ENCODE measurements at places on chromosomes 13 and 19. TPM values are rescaled to one million over a fixed set of nuclear protein-coding genes. Genes with fewer than 3 reads are reported as not detected.

The NLRP7 gene
- not detected for total RNA-seq

The WDR87 gene
- total RNA-seq = not detected

DNA sequence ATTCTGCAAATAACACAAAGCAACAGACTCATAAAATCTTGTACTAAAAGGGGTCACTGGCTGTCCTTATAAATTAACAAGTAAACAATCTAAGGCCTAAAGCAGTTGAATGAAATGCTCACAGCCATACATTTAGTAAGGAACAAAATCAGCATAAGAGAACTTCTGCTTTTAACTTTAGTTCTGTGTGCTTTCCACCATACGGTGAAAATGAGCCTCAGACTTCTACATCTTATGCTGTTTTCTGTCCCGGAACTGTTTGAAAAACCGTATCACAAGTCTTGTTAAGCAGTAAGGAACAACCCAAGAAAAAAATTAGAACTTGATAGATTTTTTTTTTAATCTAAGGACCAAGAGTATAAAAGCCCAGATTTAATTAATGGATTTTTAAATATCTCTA, 549.1 kb upstream of the MIR17HG start:
- no peaks in the 10 kb centered on the region for H3K4me1 ChIP-seq
- no peak overlapping the region for H3K27ac ChIP-seq
- no peaks in the 10 kb centered on the region for H3K27me3 ChIP-seq
- no peak overlapping the region for H3K4me3 ChIP-seq
- DNase-seq = no peak
- no peaks in the 10 kb centered on the region for H3K36me3 ChIP-seq

GRCh38 chr19:15779756-15780476, 7.5 kb upstream of the OR10H5 start:
- H3K4me3 ChIP-seq = no peak overlapping the region
- H3K27ac ChIP-seq = no peak overlapping the region
- H3K4me1 ChIP-seq = no peaks in the 10 kb centered on the region
- no peak for DNase-seq

Measured in activated naive CD8-positive, alpha-beta T cell treated with anti-CD3 and anti-CD28 coated beads, Interleukin-2, amount 10 ng/mL, durations not matched to agents 7 days and 5 days (primary cell).